ENCODE measurements at places on chromosomes 7 and 10. TPM values are rescaled to one million over a fixed set of nuclear protein-coding genes. Genes with fewer than 3 reads are reported as not detected.

The CCDC136 gene
- 1.1 TPM for total RNA-seq

The PRKCQ gene
- 7.4 TPM for total RNA-seq

The CYP3A4 gene
- not detected for total RNA-seq

The ANKRD61 gene
- not detected for total RNA-seq

The RELN gene
- not detected for total RNA-seq

The ACSM6 gene
- not detected for total RNA-seq

The HOXA10 gene
- not detected for total RNA-seq

The TMUB1 gene
- total RNA-seq = 64.5 TPM

The CNNM1 gene
- 0.40 TPM for total RNA-seq

The EEPD1 gene
- total RNA-seq = 12.9 TPM

The ZNF25 gene
- total RNA-seq = 12.6 TPM

The MRPS16 gene
- 26.2 TPM for total RNA-seq

The OR6B1 gene
- total RNA-seq = not detected

DNA sequence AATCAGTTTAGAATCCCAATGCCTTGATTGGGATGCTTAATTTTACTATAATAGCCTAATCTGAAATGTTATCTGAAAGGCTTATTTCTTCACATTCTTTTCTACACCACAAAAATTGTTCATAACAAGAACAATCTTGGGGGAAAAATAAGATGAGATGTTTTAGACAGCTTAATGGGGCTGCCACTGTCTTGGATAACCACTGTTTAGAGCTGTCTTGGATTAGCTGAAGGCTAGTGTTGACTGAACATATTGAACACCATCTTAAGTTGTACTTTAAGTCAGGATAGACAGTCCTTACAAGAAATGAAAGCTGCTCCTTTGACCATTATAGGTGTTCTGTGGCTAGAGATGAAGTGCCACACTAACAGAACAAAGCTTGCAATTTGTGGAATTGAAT lies 501.3 kb downstream of the GFRA1 start:
- DNase-seq = no peak

GRCh38 chr10:69571618-69572158 lies 1.5 kb downstream of the NEUROG3 start:
- no peak for DNase-seq

DNA sequence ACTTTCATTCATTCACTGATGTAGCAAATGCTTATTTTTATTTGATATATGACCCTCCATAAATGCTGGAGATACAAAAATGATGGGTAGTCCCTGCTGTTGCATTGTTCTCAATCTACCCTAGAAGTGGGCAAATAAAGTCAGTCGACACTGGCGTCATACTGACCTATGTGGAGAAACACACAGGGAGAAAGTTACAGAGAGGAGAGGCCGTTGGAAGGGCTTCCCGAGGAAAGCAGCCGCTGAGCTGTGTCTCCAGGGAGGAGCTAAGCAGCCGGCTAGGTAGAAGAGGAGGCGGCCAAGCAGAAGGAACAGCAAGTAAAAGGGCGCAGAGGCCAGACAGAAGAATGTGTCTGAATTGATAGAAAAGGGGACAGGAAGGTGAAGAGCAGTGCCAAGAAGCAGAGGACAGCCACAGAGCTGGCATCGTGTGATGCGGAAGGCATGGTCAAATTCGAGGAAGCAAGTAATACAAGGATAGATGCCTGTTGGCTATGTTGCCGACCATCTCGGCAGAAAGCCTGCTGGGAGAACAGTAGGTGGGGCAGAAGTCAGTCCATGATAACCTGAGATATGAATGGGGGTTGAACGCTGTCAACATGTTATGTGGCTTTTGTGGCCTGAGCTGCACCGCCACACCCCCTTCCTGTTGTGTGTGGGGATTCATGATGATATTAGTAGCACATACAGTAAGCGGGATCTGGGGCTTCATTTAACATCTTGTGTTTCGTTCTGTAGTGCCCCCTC lies 25.9 kb downstream of the ST8SIA6 start:
- peak; percentile 38 for DNase-seq

DNA sequence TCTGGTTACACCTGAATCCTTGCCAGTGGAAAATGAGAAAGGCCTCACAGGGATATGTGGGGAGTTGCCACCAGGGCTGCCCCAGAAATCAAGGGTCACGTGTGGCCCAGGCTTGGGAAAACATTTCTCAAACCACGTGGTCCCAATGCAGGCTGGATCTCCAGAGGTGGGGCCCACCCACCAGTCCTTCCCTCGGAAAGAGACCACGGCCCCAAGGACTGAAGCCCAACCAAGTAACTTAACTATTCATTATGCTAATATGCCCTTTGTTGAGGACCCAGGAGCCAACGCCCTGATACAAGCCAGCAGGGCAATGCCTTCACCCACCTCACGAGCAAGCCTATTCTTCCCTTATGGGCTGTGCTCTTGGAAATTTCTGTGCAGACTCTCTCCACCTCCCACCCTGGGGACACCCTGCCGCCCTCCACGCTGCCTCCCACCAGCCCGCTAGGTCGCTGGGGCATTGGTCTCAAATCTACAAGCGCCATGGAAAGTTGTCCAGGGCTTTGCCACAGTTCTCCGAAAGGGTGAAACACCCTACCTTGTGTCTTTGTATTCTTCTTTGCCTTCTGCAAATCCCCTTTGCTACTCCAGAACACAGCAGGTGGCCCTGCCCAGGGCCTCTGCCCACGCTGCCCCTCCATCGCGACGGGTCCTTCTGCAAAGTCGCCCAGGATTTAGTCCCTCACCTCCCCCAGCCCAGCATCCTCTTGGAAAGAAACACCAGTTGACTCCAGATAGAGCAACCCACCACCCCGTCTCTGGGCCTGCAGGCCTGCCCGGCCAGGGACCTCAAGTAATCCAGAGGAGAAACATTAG lies 8.8 kb downstream of the TNS3 start:
- peak; percentile 60 for DNase-seq

GRCh38 chr7:109158246-109158645 lies 588.6 kb downstream of the DNAJB9 start:
- DNase-seq = no peak

DNA sequence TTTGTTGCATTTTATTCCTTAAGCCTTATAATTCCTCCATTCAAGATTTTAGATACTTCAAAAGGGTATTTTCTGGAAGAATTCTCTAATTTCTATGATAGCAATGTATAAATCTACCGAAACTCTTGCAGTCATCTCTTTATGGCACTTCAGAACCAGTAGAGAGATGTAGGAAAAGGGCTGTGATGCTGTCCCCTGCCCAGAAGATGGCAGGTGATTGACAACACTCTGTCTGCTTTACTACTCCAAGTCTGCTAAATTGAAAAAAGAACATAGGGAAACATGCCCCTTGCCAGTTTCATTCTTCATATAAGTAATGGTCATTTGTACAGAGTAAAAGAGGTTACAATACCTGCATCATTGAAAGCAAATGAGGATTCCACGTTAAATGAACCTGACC lies 5.1 kb downstream of the TCTN3 start:
- DNase-seq = no peak

- DNase-seq = no peak
Observed at GRCh38 chr10:26717476-26717875, 20.0 kb downstream of the PDSS1 start.

DNA sequence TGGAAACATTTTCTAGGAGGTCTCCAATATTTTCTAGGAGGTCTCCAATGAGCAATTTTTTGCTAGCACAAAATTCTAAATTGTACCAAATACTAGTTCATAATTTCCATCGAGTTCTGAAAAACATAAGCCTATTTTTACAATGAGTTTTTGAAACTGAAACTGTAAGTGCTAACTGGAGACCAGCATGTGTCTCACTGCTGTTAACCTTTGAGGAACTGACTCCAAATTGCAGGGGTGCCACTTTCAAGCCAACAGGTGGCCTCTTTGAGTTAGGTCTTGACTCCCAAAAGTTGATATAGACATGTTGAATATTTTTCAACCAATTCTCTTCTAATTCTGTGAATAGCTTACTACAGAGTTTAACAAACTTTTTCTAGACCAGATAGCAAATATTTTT lies 58.8 kb downstream of the CAV1 start:
- no peak for DNase-seq

GRCh38 chr10:53256623-53257022 lies 484.0 kb upstream of the MBL2 start:
- DNase-seq = no peak

- DNase-seq = no peak
Observed at GRCh38 chr10:77505431-77506334, 131.9 kb downstream of the KCNMA1 start.

GRCh38 chr7:131338173-131338572 lies 10.5 kb downstream of the MKLN1 start:
- no peak for DNase-seq

GRCh38 chr7:101787864-101788263 lies 29.6 kb upstream of the CUX1 start:
- no peak for DNase-seq

GRCh38 chr10:64071218-64071617 lies 550.0 kb downstream of the REEP3 start:
- DNase-seq = no peak

DNA sequence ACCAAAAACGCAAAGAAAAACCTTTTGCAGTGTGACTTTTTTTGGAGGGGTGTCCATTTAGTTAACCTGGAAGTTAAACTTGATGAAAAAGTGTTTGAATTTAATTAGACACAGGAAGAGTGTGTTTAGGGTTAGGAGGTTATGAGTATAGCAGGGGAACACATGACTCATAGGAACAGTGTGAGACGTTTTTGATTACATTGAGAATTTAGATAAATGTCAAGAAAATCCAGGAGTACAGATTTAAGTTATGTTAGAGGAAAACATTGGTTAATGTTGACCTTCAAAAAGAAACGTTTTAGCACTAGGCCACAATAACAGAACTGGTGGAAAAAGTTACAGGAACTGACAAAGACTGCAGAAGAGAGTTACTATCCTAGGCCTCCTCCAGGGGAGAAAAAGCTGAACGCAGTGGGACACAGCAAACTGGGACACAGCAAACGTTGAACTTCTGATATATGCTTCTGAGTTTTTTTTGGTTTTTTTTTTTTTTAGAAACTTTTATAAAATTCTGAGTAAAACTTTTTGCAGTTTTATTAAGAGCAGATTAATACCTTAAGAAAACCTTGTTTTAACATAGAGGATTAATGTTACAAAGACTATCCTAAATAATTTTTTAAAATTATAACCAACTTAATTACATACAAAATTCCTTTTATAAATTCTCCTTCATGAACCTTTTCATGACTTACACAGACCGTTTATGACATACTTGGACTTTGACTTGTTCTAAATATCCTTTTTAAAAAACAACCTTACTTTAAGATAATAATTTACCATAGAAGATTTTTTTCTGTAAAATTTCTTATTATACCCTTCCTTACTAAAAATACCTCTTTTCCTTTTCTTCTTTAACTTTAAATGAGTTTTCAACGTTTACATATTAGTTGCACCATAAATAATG lies 22.2 kb downstream of the LANCL2 start:
- DNase-seq = no peak

DNA sequence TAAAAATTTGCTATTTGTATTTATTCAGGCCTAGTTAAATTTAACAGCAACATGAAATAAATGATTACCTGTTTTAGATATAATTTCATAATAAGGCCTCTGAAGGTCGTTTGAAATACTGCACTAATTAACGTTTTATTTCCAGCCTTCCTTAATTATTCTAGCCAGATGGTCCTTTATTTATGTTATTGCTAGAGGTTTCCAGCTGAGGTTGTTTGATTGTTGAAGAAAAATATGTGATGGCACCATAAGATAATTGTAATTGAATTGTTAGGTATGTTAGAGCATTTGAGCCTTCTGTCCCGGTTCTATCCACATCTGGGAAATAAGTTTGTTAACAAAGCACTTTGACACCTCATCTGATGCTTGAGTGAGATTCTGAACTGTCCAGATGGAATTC lies 556.1 kb downstream of the ATRNL1 start:
- DNase-seq = no peak

GRCh38 chr10:48632166-48632565 lies 27.3 kb upstream of the ARHGAP22 start:
- no peak for DNase-seq

DNA sequence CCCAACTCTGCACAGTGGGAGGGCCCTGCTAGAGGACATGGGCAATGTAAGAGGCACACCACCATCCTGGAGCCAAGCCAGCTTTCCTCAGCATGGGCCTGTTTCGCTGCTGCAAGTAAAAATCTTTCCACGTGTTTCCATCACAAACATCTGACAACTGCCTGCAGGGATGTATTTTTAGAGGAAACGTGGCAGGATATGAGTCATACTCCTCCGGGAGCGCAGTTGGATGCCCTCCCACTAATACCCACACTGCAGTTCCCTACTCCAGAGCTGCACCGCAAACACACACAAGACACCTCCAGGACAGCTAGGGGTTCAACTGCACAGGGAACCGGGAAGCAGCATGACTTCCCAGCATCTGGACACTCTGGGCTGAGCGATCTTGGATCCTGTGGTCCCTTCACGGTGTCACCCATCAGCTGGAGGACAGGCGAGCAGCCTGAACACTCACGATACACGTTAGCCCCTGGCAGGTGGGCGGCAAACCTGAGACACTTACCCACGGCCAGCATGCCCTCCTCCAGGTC lies 26.1 kb downstream of the PLAC9 start:
- peak; percentile 72 for DNase-seq

DNA sequence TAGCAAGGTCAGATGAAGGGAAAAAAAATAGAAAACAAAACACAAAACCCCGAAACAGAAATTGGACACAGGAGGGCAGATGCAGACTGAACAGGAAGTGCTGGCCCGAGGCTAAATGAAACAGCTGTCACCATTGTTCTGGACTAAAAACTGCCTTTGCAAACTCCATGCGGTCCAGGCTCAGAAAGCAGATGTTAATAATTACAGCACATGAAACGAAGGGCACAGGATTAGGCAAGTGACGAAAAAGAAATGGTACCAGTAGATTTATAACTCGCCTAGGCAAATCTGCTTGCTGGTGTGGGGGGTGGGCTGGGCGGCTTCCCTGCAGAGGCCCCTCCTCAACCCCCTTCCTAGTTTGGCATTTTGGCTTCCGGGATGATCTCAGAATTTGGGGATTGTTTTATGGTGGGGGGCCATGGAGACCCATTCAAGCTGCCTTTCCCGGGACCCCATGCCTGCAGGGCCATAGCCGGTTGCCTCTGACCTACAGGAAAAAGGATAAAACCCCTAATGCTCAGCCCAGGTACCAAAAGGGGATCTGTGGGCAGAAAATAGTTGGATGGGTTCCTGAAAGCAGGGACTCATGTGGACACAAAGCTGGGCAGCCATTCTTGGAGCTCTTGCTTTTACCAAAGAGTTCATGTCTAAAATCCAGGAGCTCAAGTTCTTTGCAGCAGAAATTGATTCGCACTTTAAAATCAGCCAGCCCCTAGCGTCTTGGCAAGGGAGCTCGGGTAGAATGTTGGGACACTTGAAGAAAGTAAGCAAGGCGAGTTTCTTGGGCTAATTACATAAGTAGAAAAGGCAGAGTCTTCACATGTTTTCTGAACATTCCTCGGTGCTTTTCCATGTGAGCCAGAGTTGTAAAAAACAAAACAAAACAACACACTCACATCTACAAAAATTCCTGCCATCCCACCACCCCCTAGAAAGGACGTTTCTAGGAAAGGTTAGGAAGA lies 39.0 kb upstream of the EMX2 start:
- DNase-seq = no peak

GRCh38 chr10:86648704-86649427 lies 5.5 kb upstream of the OPN4 start:
- peak; percentile 52 for DNase-seq

Measured in upper lobe of left lung (tissue), 6 donors.